ENCODE measurements at places on chromosomes 12 and 14.
A peak's percentile ranks its signal among the peaks of the same experiment; 100 is the strongest.

- DNase-seq, result no peak
Observed at GRCh38 chr14:87712396-87713090, 280.4 kb downstream of the GALC start.

DNA sequence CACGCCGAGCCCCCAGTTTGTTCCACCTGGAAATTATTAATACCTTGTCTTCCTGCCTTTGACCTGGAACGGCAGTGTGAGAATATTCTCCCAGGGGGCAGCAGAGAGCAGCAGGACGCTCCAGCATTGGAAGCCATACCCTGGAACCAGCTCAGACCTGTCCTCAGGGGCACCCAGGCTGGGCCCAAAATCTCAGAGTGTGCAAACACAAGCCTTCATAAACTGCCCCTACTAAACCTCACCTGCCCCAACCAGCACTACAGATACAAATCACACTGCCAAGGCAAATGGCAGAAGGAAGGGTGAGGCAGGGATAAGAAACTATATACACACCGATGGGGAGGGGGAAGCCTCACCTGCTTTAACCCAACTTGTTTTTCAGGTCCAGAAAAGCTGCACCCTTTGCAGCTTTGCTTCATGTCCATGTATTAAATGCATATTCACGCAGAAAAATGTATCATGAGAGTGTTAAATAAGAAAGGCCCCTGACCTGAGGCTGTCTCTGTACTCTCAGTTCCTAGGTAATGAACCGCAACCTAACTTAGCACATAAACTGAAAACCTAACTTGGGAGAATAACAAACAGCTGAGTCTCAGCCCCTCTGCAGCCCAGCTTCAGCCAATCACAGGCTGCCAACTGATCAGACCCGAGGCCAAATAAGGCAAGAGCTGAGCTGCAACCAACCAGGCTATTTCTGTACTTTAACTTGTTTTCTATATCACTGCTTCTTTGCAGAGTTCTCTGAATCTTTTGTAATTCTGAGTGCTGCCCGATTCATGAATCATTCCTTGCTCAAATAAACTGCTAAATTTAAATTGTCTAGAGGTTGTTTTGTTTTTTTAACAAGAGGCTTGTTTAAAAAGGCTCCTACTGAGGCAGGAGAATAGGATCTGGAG, 130.1 kb downstream of the SPTSSA start:
- peak; percentile 27 for DNase-seq

GRCh38 chr14:33273978-33274377, 335.3 kb downstream of the NPAS3 start:
- no peak for DNase-seq

GRCh38 chr12:55653031-55653430, 16.3 kb downstream of the OR10P1 start:
- no peak for DNase-seq

DNA sequence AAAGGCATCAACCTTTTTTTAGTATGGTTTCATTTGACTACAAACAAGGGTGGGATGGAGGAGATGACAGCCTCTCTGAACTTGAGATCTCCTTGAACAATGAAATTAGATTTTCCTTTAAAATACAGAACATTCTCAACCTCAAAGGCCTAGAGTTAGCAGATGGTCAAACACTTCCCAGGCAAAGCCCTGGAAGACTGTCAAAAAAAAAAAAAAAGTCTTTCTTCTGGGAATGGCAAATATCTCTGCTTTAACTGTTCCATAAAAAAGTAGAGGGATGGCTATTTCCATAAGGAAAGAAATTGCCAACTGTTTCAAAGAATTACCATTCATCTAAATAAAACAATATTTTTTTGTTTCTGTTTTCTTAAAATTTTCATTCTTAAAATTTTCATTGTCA, 870.8 kb downstream of the GALC start:
- DNase-seq, result no peak

DNA sequence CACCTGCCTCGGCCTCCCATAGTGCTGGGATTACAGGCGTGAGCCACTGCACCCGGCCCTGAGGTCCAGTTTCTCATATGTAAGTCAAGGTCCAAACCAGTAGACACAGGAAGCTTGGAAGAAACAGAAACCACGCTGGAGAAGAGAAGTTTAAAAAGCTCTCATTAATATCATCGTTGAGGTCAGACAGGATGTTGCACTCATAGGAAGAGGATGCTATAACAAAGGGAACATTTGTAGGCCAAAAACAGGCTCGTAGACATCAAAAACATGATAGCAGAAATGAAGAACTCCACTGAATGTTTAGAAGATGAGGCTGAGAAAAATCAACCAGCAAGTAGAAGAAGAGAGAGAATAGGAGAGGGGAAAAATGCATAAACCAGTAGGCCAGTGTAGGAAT, 46.8 kb downstream of the ACACB start:
- DNase-seq, result no peak

- no peak for DNase-seq
Observed at GRCh38 chr14:61558271-61558670, 137.0 kb upstream of the HIF1A start.

DNA sequence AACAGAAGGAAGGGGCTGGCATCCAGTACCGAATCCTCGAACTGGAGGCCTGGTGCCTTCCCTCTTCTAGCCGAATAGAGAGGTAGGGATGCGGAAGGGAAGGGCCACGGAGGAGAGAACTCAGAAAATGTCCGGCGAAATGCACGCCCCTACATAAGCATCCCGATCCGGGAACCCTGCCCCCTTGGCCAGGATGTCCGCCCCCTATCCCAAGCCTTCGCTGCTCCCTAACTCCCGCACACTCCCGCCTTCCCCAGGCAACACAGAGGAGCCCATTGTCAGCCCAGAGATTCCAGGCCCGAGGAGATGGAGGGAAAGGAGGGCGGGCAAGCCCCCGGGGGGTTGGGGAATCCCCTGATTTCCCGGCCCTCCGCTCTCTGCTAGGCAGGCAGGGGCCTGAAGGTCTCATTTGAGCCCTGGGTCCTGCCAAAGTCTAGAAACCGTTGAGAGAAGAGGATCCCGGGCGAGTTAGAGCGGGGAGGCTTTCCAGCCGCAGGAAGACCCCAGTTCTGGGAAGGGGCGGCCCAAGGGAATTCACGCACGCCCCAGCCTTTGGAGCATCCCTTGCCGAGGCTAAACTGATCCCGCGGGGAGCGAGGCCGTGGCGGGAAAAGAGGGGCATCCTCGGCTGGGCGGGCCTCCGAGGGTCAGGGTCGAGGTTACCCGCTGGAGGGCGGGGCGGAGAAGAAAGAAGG, 569 bp upstream of the ARHGEF40 start:
- DNase-seq, result no peak

GRCh38 chr12:18479256-18479655, 217.9 kb downstream of the PIK3C2G start:
- DNase-seq, result no peak

DNA sequence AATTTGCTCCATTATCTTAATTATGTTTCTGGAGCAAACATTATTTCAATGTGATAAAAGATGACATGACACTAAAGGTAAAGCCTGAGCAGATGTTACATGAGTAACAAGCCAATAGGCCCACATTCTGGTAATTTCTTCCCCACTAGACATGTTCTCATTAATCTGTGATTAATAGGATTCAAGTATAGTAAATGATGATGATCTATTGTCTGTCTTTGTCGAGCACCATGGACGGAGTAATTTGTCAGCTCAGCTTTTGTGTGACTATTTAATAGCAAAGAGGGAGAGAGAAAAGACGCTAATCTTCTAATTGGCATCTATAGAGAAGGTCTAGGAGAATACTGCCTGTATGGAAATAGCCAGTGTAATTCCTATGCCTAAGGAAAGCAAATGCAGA, 62.2 kb upstream of the INSM2 start:
- DNase-seq, result no peak

Measured in H54 (cell line).